Choroid plexus epithelial cell (primary cell): ENCODE measurements at places on chromosomes 1 and 21.
A peak's percentile ranks its signal among the peaks of the same experiment; 100 is the strongest.

- DNase-seq, result peak; percentile 40
These were observed 80.1 kb downstream of the BACH1 start for GRCh38 chr21:29378832-29379231.

DNA sequence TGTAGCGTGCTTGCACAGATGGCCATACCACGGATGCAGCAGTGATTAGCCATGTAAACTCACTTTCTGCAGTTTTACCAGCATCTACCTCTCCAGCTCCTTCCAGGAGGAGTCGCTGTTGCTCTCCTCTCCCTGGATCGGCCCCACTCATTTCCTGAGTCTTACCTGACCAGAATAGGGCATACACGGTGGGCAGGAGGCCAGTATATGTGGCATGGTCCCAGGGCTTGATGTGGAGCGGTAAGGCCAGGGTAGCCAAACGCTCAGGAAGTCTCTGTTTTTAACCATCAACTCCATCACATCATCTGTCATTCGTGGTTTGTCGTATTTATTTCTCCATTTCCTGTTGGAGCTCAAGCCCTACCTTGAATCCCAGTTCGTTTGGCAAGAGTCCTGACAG is 163.4 kb upstream of the USP24 start:
- DNase-seq, result peak; percentile 71

GRCh38 chr1:218299416-218299815 is 14.3 kb downstream of the RRP15 start:
- DNase-seq, result peak; percentile 87

DNA sequence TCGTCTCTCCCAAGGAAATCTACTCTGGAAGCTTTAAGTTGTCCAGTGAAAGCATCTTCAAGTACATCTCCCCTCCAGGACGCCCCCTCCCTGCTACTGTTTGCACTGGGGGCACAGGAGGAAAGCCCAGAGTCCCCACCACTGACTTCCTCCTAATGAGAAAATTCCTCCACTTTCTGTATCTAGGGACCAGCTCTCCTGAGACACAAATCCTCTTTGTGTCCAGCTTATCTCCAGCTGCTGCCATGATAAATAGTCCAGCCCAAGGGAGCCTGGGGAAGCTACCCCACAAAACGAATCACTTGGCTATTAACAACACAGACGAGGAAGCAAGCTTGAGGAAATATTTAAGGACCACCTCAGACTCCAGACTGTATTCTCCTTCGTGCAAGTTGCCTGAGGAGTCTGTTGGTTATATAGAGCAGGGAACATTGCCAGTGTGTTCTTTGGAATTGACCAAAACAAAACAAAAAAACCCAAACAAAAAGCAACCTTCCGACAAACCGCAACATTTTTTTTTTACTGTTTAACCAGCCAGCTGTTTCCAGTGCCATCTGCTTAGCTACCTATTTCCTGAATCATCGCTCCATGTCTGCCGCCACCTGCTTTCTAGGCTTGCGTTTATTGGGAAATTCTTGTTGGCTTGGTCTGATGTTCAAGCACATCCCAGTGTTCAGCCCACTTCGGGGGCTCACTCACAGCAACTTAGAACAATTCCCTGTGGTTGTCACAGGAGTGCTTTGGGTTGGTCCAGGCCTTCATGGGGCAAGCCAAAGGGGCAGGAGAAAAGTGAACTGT is 7.7 kb downstream of the C1orf226 start:
- peak; percentile 73 for DNase-seq

GRCh38 chr1:7942214-7942921 is 1.7 kb upstream of the TNFRSF9 start:
- peak; percentile 50 for DNase-seq

DNA sequence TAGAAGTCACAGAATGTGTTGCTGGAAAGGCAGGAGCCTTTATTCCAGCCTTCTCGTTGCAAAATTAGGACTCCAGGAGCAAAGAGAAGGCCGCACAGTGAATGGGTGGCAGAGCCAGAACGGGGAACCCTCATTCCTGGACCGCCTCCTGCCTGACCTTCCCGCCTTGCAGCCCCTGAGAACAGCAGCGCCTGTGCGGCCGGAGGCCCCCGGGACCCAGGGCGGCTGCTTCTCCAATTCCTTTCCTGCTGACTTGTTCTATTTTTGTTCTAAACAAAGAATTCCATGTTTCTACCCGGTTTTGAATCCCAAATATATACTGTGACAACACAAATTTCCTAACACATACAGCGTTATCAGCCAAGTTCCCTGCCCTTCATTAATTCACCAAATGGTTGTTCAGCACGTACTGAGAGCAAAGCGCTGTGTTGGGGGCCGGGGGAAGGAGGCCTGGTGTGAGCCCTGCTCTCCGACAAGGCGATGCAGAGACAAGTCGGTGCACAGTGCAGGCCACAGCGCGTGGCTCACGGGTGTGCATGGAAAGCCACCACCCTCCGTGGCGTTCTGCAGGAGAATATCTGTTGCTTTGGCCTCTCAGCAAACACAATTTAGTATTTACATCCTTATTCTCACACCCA is 31.9 kb upstream of the COL6A2 start:
- DNase-seq, result no peak

DNA sequence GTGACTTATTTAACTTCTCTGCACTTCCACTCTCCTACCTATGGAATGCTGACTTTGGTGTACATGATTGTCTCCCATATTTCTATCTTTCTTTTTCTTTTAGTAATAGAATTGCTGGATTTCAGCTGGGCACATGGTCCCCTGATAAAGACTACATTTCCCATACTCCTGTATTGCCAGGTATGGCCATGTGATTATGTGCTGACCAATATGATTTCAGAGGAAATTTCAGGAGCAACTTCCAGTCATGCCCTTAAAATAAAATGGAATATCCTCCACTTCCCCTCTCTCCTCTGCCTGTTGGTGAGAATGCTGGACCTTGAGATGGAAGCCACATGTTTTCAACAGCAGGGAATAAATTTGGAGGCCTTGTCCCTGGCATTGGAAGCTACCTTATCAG is 130.7 kb upstream of the IGSF21 start:
- DNase-seq, result peak; percentile 6

DNA sequence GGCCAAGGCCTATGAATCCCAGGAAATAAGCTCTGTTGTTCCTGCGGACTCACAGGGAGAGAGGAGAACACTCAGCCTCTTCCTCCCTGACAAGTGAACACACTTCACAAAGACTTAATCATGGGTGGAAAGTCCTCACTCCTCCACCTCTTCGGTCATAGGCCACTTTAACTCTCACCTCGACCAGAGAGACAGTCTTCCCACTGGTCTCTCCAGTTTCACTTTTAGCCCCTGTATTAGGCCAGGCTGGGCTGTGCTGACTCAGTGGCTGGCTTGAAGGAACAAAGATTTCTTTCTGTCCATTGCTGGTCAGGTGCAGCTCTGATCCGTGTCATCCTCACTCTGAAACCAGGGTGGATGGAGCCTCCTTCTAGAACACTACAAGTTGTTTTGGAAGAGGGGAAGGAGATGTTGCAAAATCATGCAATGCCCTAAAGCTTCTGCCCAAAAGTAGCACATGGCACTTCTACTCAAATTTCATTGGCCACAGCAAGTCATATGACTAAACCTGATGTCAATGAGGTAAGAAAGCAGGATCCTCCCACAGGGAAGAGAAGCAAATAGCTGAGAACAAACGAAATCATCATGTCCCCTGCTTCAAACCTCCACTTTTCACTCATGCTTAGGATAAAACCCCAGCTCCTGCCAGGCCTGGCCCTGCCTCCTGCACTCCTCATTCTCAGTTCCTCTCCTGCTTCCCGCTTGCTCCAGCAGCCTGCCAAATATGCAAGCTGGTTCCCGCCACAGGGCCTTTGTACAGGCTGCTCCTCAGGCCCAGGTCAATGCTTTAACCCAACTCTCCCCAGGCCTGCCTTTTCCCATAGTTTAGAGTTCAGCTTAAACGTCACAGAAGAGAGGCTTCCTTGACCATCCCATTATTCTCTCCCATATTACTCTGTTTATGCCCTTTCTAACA is 150.5 kb upstream of the RUNX3 start:
- DNase-seq, result peak; percentile 24

DNA sequence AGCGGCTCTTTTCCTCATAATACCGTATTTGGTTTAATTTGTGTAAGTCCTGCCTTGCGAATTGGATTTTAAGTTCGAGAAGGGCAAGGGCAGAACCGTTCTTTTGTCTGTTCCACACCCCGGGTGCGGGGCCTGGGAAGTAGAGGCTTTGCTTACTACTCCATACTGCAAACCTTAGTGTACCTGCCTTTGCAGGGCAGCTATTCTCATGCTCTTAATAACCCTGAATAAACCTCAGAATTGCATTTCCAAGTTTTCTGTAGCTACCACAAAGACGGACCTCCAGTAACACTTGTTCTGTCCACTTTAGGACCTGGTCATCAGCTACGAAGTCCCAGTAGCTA is 657 bp upstream of the HNRNPU start:
- no peak for DNase-seq

- DNase-seq, result no peak
These were observed 15.7 kb downstream of the PTCH2 start for GRCh38 chr1:44827197-44828002.

GRCh38 chr1:156669794-156670193 is 7.4 kb downstream of the NES start:
- no peak for DNase-seq

GRCh38 chr21:38208118-38208517 is 48.7 kb upstream of the KCNJ15 start:
- DNase-seq, result no peak

DNA sequence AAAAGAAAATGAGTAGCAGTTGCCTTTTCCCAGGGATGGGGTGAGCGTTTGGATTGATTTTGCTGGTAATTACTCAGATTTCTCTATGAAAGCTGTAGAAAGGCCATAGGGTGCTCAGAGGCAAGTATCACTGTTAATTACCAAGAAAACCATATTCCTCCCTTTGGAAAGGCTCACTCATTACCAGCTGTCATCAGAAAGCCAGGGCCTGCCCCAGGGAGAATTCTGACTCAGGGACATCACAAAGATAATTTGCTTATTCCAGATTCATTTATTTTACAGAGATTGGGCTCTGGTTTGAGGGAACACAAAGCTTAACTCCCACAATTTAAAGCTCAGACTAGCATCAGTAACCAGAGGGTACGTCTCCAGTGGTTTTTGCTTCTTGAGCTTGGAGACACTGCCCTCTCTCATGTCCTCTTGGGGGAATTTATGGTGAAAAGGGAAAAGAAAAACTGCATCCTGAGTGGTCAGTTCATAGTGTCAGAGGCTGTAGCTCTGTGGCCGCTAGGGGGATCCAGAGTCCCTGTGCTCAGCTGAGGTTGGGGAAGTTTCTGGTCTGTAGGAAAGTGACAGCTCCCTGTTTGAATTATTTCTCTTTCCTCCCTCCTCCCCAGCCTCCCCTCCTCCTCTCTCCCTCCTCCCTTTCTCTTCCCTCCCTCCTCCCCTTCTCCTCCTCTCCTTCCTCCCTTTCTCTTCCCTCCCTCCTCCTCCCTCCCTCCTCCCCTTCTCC is 204.3 kb downstream of the KCNJ6 start:
- DNase-seq, result peak; percentile 85

DNA sequence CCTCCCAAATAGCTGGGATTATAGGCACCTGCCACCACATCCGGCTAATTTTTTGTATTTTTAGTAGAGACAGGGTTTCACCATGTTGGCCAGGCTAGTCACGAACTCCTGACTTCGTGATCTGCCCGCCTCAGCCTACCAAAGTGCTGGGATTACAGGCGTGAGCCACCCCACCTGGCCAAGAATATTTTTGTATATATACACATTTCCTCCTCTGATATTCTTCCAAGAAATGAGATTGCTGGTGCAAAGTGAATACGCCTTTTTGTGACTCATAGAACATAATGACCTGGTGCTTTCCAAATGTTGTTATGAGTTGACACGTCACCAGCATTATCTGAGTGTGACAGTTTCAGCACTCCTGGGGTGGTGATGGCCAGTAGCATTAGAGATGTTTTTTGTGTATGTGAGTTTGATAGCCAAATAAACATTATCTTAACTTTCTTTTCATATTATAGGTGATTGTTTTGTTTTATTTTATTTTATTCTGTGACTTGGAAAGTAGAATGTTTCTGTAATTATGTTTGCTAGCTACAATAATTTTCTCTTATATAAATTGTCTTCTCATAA is 54.9 kb downstream of the KCNK1 start:
- peak; percentile 5 for DNase-seq

GRCh38 chr21:32844076-32844475 is 72.5 kb upstream of the PAXBP1 start:
- DNase-seq, result no peak

- no peak for DNase-seq
These were observed 346.8 kb downstream of the RRAGC start for GRCh38 chr1:38512789-38513188.

- no peak for DNase-seq
These were observed 17.8 kb upstream of the RAB29 start for GRCh38 chr1:205792961-205793673.

- DNase-seq, result no peak
These were observed 41.4 kb downstream of the RGS5 start for GRCh38 chr1:163161337-163161736.

DNA sequence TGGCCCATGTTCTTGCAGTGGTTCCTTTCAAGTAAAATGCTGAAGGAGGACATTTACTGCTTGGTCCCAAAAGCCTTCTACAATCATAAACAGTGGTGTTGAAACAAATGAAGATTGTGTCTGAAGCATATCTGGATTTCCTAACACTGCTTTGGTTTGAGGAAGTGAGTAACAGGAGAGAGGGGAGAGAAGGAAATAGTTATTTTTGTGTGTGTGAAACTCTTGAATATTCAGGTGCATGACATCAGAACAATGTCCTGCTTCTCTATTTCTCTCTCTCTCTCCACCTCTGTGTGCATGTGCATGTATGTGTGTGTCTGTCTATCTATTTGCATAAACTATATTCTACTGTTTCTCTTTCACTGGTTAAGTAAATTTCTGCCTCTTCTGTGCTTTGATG is 61.4 kb upstream of the TNFSF18 start:
- peak; percentile 59 for DNase-seq

GRCh38 chr1:194227161-194227560 is 1040.7 kb upstream of the B3GALT2 start:
- no peak for DNase-seq

- peak; percentile 41 for DNase-seq
These were observed 750 bp downstream of the SYNJ1 start for GRCh38 chr21:32726839-32727686.

GRCh38 chr1:97770376-97770775 is 150.5 kb downstream of the DPYD start:
- peak; percentile 50 for DNase-seq

- DNase-seq, result peak; percentile 86
These were observed 11.8 kb upstream of the F3 start for GRCh38 chr1:94553323-94553730.

- DNase-seq, result no peak
These were observed 543 bp downstream of the TMEM9 start for GRCh38 chr1:201153474-201154388.
